SK-N-SH (cell line): ENCODE measurements at places on chromosomes 6 and 20. TPM values are rescaled to one million over a fixed set of nuclear protein-coding genes. Genes with fewer than 3 reads are reported as not detected.

GRCh38 chr6:148954934-148955333, 208.1 kb downstream of the UST start:
- DNase-seq: no peak
- no peaks in the 10 kb centered on the region for H3K27me3 ChIP-seq
- no peaks in the 10 kb centered on the region for H3K36me3 ChIP-seq
- H3K4me1 ChIP-seq: no peaks in the 10 kb centered on the region

GRCh38 chr6:159692303-159693127, 526 bp downstream of the SOD2 start:
- H3K27ac ChIP-seq: peak overlapping the region; percentile 91
- DNase-seq: peak; percentile 60
- peaks cover 5% of the 10 kb centered on the region; the same call in 1 of the 2 replicates for H3K4me1 ChIP-seq
- no peaks in the 10 kb centered on the region for H3K27me3 ChIP-seq
- H3K4me3 ChIP-seq: peak overlapping the region; percentile 80

DNA sequence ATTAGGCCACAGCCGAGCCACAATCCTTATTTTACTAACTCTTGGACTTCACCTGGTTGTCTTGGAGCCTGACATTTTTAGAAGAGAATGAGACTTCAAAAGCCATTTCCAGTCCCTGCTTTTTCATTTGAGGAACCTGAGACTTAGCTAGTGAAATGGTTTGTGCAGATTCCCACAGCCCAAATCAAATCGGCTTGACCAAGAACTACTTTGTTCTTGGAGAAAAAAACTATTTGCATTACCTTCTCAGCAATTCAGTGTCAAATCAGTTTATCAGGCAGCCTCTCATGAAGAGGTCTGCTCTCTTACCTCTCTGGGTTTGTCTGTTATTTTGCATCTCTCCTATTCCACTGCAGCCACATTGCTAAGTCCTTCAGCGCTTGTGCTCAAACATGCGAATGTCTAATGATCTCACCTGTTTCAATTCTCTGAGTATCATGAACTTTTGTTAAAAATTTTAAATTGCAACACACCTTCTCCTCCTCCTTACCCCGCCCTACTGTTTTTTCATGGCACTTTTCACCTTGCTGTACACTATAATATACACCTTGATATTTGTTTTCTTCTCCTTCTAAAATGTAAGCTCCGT, 573 bp upstream of the IFNGR1 start:
- DNase-seq: no peak
- H3K4me1 ChIP-seq: no peaks in the 10 kb centered on the region
- H3K27ac ChIP-seq: no peak overlapping the region
- no peaks in the 10 kb centered on the region for H3K27me3 ChIP-seq

The MYO6 gene
- polyA plus RNA-seq: 6.2 and 7.7 TPM in 2 replicates

- no peak for DNase-seq
- H3K27me3 ChIP-seq: no peaks in the 10 kb centered on the region; the same call in 1 of the 2 replicates
- no peaks in the 10 kb centered on the region for H3K4me1 ChIP-seq
Measured at GRCh38 chr20:62089393-62089792, 23.7 kb upstream of the TAF4 start.

GRCh38 chr6:84136364-84137050, 90.9 kb downstream of the CEP162 start:
- no peak overlapping the region for H3K27ac ChIP-seq
- H3K4me1 ChIP-seq: no peaks in the 10 kb centered on the region
- no peak overlapping the region for H3K4me3 ChIP-seq
- no peak for DNase-seq

DNA sequence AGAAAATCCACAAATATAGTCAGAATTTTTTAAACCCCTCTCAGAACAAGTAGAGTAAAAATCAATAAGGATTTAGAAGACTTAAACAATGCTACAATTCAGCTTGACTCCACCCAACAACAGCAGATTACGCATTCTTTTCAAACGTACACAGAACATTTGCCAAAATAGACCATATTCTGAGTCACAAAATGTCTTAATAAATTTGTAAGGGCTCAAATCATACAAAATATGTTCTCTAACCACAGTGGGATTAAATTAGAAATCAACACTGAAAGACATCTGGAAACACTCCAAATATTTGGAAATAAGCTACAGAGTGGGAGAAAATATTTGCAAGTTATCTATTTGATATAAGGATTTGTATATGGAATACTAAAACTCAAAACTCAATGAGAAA, 164.2 kb upstream of the AKAP12 start:
- DNase-seq: no peak
- H3K27ac ChIP-seq: no peak overlapping the region
- no peak overlapping the region for H3K4me3 ChIP-seq
- H3K4me1 ChIP-seq: no peaks in the 10 kb centered on the region
- H3K36me3 ChIP-seq: peaks cover 60% of the 10 kb centered on the region

DNA sequence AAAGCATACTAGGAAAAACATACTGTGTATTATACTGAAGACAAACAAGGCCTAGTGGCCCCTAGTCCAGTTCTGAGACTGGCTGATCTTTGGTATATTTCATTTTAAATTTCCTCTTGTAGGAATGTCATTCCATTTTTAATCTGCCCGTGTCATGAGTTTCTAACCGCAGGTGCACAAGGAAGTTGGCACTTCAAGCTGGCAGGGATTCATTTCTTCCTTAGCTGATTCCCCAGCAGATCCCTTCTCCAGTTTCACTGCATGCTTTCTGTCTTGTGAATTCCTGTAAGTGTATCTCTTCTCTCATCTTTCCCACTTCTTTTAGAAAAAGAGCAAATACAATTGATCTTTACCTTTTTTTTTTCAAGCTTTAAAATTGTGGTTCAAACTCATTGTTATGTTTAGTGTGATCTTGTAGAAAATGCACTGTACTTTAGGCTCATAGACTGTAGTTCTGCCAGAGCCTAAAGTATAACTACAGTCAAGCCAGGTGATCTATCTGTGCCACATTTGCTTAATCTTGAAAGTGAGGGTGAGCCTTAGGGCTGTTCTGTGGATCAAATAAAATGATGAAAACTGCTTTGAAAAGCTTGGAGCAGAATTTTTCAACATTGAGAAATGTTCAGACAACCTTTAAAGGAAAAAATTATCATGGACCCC, 37.0 kb downstream of the RNF217 start:
- DNase-seq: no peak
- H3K27ac ChIP-seq: no peak overlapping the region
- H3K27me3 ChIP-seq: no peaks in the 10 kb centered on the region
- H3K4me1 ChIP-seq: no peaks in the 10 kb centered on the region
- no peak overlapping the region for H3K4me3 ChIP-seq

DNA sequence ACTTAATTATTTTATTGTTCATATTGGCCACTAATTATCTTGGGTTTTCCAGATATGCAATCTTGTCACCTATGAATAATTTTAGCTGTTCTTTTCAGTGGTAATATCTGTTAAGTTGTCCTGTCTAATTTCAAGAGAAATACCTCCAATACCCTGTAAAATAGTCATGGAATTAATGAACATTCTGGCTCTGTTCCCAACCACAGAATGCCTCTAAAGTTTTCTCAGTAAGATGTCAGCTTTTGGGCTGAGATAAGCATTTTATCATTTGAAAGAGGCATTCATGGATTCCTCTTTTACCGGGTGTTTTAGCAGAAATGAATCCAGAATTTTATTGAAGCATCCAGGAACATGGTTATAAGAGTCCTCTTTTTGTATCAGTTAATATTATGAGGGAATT, 109.3 kb downstream of the WDR27 start:
- no peaks in the 10 kb centered on the region for H3K27me3 ChIP-seq
- H3K36me3 ChIP-seq: peaks cover 4% of the 10 kb centered on the region
- H3K27ac ChIP-seq: peak overlapping the region; percentile 37; the same call in 1 of the 2 replicates
- no peak overlapping the region for H3K4me3 ChIP-seq

DNA sequence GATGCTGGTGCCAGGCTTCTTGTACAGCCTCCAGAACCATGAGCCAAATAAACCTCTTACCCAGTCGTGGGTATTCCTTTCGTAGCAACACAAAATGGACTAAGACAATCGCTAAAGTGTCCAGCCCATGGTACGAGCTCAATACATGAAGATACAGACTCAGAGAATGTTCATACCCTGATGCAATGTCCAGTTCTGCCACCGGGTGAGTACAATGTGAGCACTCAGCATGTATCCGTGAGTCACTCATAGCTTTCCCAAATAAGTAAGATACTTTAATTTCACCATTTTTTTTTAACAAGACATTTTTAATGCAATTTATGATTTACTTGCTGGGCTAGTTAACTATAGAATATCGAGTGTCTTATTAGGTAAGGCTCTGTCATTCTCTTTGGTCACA, 26.7 kb upstream of the PDE10A start:
- H3K27me3 ChIP-seq: no peaks in the 10 kb centered on the region
- no peak for DNase-seq
- H3K27ac ChIP-seq: no peak overlapping the region
- no peak overlapping the region for H3K4me3 ChIP-seq
- H3K36me3 ChIP-seq: no peaks in the 10 kb centered on the region

GRCh38 chr6:110296241-110297025, 61.7 kb downstream of the METTL24 start:
- H3K27ac ChIP-seq: no peak overlapping the region
- no peaks in the 10 kb centered on the region; the same call in 1 of the 2 replicates for H3K27me3 ChIP-seq
- DNase-seq: no peak
- H3K4me1 ChIP-seq: peaks cover 9% of the 10 kb centered on the region; the same call in 1 of the 2 replicates
- H3K36me3 ChIP-seq: no peaks in the 10 kb centered on the region

GRCh38 chr6:154267508-154268106, 89.0 kb downstream of the IPCEF1 start:
- no peak overlapping the region for H3K27ac ChIP-seq
- no peak overlapping the region for H3K4me3 ChIP-seq
- H3K36me3 ChIP-seq: no peaks in the 10 kb centered on the region
- no peaks in the 10 kb centered on the region for H3K4me1 ChIP-seq
- no peaks in the 10 kb centered on the region for H3K27me3 ChIP-seq
- no peak for DNase-seq

DNA sequence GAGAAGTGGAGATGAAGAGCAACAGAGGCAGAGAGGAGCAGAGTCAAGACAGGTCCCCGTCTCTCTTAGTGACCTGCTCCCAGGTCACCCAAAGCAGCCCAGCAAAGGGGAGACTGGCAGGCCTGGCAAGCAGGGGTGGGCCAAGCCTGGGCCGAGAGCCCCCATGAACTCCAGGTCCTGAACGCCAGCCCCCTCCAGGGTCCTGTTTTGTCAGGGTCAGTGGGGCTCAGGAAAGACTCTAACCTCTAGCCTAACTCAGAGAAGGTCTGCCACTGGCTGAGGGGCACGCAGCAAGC, 1.2 kb downstream of the NECAB3 start:
- no peak overlapping the region for H3K27ac ChIP-seq
- H3K27me3 ChIP-seq: no peaks in the 10 kb centered on the region
- peaks cover 32% of the 10 kb centered on the region; the same call in 1 of the 2 replicates for H3K4me1 ChIP-seq
- peak overlapping the region; percentile 79 for H3K4me3 ChIP-seq
- DNase-seq: no peak
- H3K36me3 ChIP-seq: peaks cover 8% of the 10 kb centered on the region

GRCh38 chr20:2259731-2260130, 36.1 kb upstream of the TGM3 start:
- H3K4me3 ChIP-seq: no peak overlapping the region
- no peak for DNase-seq
- H3K36me3 ChIP-seq: no peaks in the 10 kb centered on the region

The GUCA1A gene
- 0.77 and 0.88 TPM in 2 replicates for polyA plus RNA-seq

DNA sequence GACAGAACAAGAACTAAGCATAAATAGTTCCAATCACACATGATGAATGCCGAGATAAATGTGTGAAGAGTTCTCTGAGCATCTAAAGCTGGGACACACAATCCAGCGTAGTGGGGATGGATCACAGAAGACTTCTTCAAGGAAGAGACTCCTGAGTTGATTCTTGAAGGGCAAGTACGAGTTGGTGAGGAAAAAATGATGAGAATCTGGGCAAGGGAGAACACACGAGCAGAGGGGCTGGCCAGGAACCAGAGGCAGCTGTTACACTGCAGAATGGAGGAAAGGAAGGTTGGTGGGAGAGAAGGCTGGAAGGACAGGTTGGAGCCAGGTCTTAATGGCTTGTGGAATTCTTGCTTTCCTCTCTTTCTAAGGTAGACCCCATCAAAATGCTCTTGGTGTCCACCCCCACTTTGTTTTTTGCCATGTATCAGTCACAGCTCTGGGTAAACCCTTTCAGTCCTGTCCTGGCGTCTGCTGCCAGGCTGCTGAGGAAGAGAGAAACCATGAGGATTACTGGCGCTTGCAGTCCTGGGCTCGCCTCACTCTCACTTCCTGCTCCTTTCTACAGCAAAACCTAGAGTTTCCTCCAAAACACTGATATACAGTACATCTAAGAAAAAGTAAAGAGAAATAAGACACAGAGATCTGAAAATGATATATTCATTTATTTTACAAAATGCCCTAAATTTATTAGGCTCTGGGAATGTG, 127.6 kb upstream of the FAM184A start:
- H3K27me3 ChIP-seq: no peaks in the 10 kb centered on the region
- no peak for DNase-seq
- H3K36me3 ChIP-seq: peaks cover 31% of the 10 kb centered on the region; the same call in 1 of the 2 replicates
- H3K27ac ChIP-seq: no peak overlapping the region
- no peak overlapping the region for H3K4me3 ChIP-seq

GRCh38 chr6:91566467-91566866, 979.6 kb upstream of the MAP3K7 start:
- no peaks in the 10 kb centered on the region for H3K4me1 ChIP-seq
- H3K4me3 ChIP-seq: no peak overlapping the region
- H3K27ac ChIP-seq: no peak overlapping the region
- H3K27me3 ChIP-seq: no peaks in the 10 kb centered on the region
- H3K36me3 ChIP-seq: no peaks in the 10 kb centered on the region
- no peak for DNase-seq

DNA sequence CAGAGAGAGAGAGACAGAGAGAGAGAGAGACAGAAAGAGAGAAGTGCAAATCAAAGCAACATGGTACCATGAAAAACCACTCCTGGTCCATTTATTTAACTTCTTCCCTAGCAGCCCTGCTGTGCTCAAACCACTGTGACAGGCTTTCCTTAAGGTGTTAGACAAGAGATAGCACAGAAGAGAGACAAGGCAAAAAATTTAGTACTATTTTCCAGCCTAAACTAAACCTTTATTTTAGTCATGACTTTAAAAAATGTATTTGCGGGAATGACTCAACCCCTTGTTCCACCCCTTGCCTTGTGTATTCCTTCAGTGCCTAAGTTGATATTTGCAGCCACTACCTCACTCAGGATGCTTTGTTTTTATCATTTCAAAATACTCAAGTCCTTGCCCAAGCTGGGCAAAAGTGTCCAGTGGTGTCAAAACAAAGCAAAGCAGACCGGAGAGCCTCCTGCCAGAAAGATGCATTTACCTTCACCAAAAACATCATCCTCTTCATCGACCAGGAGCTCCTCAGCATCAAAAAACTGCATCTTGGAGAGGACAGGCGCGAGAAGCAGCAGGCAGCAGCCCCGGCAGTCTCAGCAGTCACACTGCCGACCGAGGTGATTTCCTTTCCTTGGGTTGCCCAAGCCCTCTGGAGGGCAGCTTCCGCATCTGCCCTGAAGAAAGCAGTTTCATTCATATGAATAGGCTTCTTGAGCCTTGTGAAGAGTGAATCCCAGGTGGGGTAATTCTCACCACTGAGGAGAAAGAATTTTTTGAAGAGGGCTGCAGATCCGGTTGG, at the start of gene RIPOR2:
RIPOR2 (minus strand) TSS at position 595 of the 787 bp plus-strand sequence; CDS start at position 533, 62 bp downstream.
- H3K4me1 ChIP-seq: peaks cover 4% of the 10 kb centered on the region
- H3K27me3 ChIP-seq: no peaks in the 10 kb centered on the region
- DNase-seq: no peak
- no peak within 1 kb of the TSS for H3K4me3 ChIP-seq

The SLC17A2 gene
- polyA plus RNA-seq: not detected in 2 replicates

The ATG5 gene
- polyA plus RNA-seq: 15.5 and 16.7 TPM in 2 replicates

GRCh38 chr20:41408986-41409385, 42.4 kb upstream of the EMILIN3 start:
- no peaks in the 10 kb centered on the region for H3K27me3 ChIP-seq
- H3K4me1 ChIP-seq: no peaks in the 10 kb centered on the region
- peaks cover 90% of the 10 kb centered on the region for H3K36me3 ChIP-seq
- H3K4me3 ChIP-seq: no peak overlapping the region
- no peak overlapping the region for H3K27ac ChIP-seq
